Thyroid gland (tissue), 4 donors: ENCODE measurements at places on chromosomes 16 and 17.

- no peaks in the 10 kb centered on the region for H3K4me1 ChIP-seq
- DNase-seq = no peak
Measured at GRCh38 chr16:64250866-64251265, 871.0 kb downstream of the CDH11 start.

GRCh38 chr16:22055881-22056280, 36.5 kb upstream of the VWA3A start:
- no peaks in the 10 kb centered on the region for H3K4me1 ChIP-seq
- H3K27me3 ChIP-seq = no peaks in the 10 kb centered on the region
- no peaks in the 10 kb centered on the region for H3K36me3 ChIP-seq
- no peak for DNase-seq

- no peak for DNase-seq
- H3K27me3 ChIP-seq = no peaks in the 10 kb centered on the region
- peaks cover 53% of the 10 kb centered on the region for H3K36me3 ChIP-seq
- no peak overlapping the region for H3K4me3 ChIP-seq
Measured at GRCh38 chr17:76083536-76084182, 4.7 kb downstream of the ZACN start.

DNA sequence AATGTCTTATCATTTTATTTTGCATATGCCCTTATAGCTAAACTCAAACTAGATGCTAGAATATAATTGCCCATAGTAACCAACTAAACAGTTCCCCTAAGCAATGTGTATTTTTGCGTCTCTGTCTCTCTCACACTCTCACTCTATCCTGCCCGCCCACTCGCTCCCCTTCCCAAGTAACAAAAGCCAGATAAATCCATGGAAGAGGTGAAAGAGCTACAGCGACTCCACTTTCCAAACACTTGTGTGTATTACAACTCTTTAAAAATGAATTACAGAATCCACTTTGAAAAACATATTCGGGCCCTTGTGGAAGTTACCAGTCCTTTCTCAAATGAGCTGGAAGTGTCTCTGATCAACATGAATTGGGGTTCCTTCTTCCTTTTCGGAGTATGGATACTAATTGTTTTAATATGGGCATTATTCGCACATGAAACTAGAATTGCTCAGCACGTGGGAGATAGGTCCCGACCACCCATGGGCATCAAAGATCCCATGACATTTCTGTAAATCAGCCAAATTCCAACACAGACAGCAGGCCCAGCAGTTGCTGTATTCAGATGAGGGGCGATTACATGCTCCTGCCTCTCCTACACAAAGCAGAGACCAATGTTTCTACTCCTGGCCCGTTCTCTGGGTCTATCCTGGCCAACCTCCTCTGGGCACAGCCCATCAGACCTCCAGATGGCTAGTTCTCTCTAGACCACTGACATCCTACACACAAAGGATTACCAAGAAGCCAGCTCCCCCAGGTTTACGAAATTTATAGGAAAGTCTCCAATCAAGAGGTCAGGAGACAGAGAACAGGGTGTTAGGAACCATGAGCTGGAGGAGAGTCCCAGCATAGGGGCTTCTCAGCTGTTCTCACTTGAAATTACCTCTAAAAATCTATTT, 121.5 kb downstream of the ZFHX3 start:
- no peaks in the 10 kb centered on the region for H3K27me3 ChIP-seq
- H3K4me3 ChIP-seq = no peak overlapping the region
- no peaks in the 10 kb centered on the region for H3K36me3 ChIP-seq

- DNase-seq = no peak
- no peak overlapping the region for H3K27ac ChIP-seq
- H3K36me3 ChIP-seq = no peaks in the 10 kb centered on the region
- no peak overlapping the region for H3K4me3 ChIP-seq
Measured at GRCh38 chr16:83833921-83834320, 26.1 kb downstream of the HSBP1 start.

DNA sequence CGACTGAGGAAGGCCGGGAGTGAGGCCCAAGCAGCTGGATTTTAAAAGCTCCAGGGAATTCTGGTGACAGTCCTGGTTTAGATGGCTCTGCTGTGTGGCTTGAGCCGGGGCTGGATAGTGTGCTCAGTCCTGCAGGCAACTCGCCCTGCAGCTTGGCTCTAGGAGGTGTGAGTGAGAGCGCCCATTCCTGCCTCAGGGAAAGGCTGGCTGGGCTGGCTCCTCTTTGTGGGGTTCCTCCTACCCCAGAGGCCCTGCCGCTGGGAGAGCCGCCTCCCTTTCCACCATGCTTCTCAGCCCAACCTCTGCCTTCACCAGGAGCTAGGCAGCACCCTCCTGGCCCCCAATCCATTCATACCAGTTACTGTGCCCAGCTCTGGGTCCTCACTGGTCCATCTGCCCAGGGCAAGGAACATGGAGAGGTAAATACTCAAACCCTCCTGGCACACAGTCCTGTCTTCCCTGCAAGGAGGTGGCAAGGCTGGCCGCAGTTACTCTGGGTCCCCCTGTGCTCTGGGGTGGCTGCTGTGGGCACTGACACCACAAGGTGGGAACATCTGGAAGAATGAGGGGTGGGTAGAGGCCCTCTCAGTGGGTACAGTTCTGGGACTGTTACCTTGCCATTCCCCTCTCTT, 47.1 kb downstream of the VAC14 start:
- peak; percentile 31 for DNase-seq
- peak overlapping the region; percentile 11 for H3K27ac ChIP-seq

- no peak overlapping the region for H3K27ac ChIP-seq
- H3K36me3 ChIP-seq = no peaks in the 10 kb centered on the region
- no peaks in the 10 kb centered on the region for H3K27me3 ChIP-seq
- no peak for DNase-seq
- no peak overlapping the region for H3K4me3 ChIP-seq
Measured at GRCh38 chr17:6534846-6535514, 21.4 kb downstream of the PITPNM3 start.

GRCh38 chr17:29444589-29444988, 54.4 kb downstream of the TAOK1 start:
- peaks cover 7% of the 10 kb centered on the region for H3K4me1 ChIP-seq
- H3K4me3 ChIP-seq = no peak overlapping the region
- no peak for DNase-seq
- H3K36me3 ChIP-seq = no peaks in the 10 kb centered on the region
- H3K27ac ChIP-seq = no peak overlapping the region
- H3K27me3 ChIP-seq = no peaks in the 10 kb centered on the region

DNA sequence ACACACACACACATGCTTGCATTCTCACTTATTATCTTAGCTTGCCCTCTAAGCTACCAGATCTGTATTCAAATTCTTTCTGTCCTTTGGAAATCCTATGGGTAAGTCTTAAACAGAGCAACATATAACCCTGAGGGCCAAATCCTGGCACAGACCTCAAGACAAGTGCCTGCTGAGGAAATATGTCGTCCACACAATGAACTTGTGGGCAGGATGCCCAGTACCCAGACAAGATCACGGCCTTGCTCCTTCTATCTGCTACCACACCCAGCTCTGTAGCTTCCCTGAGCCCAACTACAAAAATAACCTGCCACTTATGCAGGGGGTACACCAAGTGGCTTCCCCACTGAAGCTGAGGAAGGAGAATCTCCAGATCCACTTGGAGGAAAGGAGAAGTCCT, 37.3 kb upstream of the FA2H start:
- no peaks in the 10 kb centered on the region for H3K27me3 ChIP-seq
- no peak overlapping the region for H3K27ac ChIP-seq
- H3K36me3 ChIP-seq = no peaks in the 10 kb centered on the region

GRCh38 chr16:85360323-85361277, 248.3 kb upstream of the CIBAR2 start:
- no peak overlapping the region for H3K4me3 ChIP-seq
- DNase-seq = no peak
- H3K27me3 ChIP-seq = no peaks in the 10 kb centered on the region
- peaks cover 5% of the 10 kb centered on the region for H3K4me1 ChIP-seq

GRCh38 chr17:66627985-66628384, 206.9 kb upstream of the CACNG5 start:
- no peak overlapping the region for H3K4me3 ChIP-seq
- H3K27ac ChIP-seq = no peak overlapping the region
- H3K36me3 ChIP-seq = no peaks in the 10 kb centered on the region
- no peak for DNase-seq
- H3K27me3 ChIP-seq = no peaks in the 10 kb centered on the region

DNA sequence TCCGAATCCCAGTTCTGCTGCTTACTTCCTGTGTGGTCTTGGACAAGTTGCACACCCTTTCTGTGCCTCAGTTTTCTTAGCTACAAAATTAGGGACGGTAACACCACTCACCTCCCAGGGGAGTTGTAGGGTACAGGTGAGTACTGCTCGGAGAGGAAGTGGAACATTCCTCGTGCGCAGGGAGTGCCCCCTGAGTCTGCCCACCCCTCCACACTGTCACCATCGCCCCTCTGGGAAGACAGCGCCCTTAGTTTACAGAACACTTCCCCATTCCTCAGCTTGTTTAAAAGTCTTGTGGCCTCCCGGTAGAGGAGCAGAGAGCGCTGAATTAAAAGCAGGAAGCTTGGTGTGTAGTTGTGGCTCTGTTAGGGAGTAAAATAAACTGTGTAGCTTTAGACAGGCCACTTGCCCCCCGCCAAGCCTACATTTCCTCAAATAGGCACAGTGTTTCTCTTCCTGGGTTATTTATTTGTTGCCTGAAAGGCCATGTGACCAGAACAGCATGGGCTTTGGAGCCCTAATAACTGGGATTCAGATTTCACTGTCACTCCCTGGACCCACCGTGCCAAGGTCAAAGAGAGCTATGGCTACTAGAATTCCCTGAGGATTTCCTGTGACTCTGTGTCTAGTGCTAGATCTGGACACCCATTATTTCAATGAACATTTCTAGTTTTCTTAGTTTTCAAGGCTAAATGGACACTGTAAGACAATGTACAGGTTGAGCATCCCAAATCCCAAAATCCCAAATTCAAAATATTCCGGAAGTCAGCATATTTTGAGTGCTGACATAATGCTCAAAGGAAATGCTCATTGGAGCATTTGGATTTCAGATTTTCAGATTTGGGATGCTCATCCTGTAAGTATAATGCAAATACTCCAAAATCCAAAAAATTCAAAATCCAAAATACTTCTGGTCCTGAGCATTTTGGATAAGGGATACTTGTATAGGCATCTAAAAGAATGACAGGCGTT, 372.5 kb downstream of the SNX29 start:
- H3K4me1 ChIP-seq = peaks cover 19% of the 10 kb centered on the region
- H3K27me3 ChIP-seq = no peaks in the 10 kb centered on the region
- H3K27ac ChIP-seq = no peak overlapping the region
- peak; percentile 42 for DNase-seq
- no peak overlapping the region for H3K4me3 ChIP-seq
- H3K36me3 ChIP-seq = no peaks in the 10 kb centered on the region

DNA sequence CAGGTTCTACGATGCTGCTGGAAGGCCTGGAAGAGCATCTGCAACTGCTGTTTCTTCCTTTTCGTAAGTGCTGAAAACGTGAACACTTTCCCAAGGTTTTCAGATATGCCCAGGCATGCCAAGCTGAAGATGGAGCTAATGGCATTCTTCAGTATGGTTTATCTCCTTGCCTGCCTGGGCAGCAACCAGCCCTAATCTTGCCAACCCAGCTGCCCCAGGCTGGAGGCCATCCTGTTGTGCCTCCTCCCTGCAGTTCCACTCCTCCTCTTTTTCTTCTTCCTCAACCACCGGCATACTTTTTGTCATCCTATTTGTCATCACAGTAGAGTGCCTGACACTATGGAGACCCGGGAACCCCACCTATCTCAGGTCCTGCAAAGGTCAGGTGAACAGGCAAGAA, 1849.3 kb downstream of the TP53TG3F start:
- H3K27me3 ChIP-seq = no peaks in the 10 kb centered on the region
- H3K36me3 ChIP-seq = no peaks in the 10 kb centered on the region
- no peak overlapping the region for H3K27ac ChIP-seq
- DNase-seq = no peak

DNA sequence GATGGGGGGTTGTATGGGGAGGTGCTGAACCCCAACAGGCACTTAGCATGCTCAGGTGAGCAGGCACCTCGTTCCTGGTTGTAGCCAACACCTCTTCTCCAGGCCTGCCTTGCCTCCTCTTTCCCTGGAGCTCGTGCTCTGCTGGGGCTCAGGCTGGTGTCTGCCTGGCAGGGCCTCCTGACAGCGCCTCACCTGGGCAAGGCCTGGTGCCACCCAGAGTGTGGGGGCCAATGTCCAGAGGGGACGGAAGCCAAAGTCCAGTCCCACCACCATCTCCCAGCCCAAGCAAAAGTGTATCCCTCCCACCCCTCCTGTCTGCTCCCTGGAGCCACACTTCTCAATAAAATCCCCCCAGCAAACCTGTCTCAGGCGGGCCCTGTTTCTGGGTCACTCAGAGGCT, 304.2 kb upstream of the TNRC6C start:
- no peaks in the 10 kb centered on the region for H3K36me3 ChIP-seq
- no peak overlapping the region for H3K4me3 ChIP-seq
- DNase-seq = no peak
- H3K27ac ChIP-seq = no peak overlapping the region

DNA sequence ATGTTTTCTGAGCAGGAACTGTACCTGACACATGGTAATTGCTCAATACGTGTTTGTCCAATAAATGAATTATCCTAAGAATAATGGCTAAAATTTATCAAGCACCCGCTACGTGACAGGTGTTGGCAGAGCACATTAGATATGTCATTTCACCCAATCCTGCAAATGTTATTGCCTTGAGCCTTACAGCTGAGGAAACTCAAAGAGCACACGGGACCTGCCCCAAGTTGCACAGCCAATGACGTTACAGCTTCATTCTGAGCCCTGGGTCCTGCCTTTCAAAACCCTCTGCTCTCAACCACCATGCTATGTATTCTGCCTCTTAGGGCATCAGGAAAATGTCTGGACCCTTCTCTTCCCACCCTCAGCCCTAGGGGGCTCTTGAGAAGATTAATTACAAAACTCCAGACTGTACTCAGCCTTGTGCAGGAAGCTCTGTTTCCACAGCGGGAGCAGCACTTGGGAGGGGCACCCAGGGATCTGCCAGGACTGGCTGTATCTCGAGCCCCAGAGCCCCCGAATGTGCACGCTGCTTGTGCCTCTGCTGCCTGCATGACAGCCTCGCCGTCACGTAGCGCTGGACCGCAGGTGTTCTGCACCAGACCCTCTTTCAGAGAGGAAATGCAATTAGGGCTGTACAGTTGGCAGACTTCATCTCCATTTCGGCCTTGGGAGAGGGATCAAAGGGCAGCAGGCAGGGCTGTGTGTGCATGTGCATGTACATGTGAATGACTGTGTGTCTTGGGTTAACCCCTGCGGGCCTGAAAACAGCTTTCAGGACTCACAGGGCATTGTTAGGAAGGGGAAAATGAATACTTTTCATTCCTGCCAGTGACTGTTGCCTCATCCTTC, 71.6 kb downstream of the GPR139 start:
- no peak for DNase-seq
- H3K27ac ChIP-seq = no peak overlapping the region
- no peaks in the 10 kb centered on the region for H3K4me1 ChIP-seq
- H3K36me3 ChIP-seq = no peaks in the 10 kb centered on the region
- H3K4me3 ChIP-seq = no peak overlapping the region

- no peaks in the 10 kb centered on the region for H3K4me1 ChIP-seq
- H3K4me3 ChIP-seq = no peak overlapping the region
- no peak overlapping the region for H3K27ac ChIP-seq
- H3K27me3 ChIP-seq = no peaks in the 10 kb centered on the region
Measured at GRCh38 chr16:17476414-17477259, 5.9 kb upstream of the XYLT1 start.
